ENCODE measurements at places on chromosomes 2 and 18.
A peak's percentile ranks its signal among the peaks of the same experiment; 100 is the strongest.

DNA sequence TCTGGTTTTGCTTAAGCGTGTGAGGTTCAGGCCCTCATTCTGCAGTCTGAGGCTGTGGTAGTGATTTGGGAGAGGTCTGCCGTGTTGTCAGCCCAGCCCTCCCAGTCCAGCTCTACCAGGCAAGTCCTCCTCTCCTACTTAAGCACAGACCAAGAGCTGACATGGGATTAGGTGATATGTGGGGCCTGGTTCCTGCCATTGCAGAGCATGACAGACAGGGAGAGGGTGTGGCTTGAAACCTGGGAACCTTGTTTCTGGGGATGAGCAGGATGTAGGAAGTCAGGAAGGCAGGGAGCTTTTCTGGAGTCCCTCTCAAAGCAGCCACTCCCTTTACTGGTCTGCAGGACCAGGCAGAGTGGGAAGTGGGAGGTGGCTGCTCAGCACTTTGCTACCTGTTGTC lies 38.6 kb downstream of the PTPRM start:
- DNase-seq, result no peak

DNA sequence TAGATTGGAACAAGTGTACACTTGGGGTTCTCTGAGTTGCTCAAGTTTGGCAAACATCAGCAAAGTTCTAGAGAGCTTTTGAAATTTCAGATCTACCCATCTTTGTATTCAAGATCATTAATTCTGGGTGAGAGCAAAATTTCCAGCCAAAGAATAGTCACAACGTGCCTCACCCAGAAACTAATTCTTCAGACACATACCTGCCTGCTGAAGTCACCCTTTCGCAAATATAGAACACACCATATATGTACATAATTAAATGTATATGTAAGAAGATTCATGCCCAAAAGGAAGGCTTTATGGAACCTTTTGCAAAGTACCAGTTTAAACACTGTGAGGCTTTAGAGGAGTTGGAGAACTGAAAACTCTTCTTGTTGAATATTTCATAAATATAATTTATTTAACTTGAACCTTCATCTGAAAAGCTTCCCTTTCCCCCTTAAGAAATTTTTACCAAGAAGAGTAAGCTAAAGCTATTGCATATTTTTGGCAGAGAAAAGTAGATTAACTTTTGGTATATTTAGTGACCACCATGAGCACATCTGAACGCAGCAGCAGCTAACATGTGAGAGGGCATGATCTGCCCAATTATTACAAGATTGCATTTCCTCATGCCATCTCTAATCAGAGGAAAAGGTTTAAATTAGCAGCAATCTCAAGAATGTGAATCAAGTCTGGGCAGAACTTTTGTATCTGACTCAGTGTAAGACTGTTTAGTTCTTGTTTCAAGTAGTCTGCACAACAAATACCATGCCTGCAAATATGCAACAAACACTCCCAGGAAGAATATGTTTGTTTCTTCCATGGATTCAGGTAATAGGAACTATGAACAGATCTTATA lies 8.2 kb downstream of the RND3 start:
- DNase-seq, result no peak

DNA sequence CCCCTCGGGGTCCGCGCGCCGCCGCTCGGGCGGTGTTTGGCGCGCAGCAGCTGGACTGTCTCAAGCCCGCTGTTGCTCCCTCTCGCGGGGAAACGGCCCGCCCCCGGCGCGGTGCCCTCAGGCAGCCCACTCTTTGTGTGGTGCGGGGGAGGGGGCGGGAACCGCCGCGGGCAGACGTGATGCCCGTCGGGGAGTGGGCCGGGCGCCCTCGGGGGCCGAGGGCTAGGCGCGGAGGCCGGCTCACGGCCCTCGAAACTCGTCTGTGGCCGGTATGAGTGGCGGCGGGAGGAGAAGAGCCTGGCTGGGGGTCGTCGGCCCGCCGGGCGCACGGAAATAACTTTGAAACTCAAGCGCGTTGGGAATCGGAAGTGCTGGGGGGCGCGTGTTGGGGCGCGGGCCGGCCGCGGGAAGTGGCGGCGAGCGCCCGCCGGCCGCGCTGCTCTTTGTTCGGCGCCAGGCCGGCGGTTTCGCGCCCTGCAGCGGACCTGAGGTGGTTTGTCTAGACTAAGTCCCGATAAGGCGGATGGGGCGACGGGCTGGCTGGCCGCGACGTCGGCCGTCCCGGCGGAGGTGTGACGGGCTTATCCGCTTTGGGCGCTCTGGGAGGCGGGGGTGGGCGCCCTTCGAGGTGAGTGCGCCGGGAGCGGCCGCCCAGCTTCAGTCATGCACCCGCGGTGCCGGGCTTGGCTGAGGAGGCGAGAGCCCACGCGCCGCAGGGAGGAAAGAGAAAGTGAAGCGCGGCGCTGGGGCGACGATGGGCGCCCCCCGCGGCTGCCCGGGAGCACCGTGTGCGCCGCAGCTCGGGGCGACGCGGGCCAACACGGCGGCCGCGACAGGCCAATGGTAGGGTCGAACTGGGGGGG lies 679 bp downstream of the PTMA start:
- peak; percentile 61 for DNase-seq

GRCh38 chr2:63755965-63756364 lies 85.7 kb upstream of the UGP2 start:
- DNase-seq, result no peak

DNA sequence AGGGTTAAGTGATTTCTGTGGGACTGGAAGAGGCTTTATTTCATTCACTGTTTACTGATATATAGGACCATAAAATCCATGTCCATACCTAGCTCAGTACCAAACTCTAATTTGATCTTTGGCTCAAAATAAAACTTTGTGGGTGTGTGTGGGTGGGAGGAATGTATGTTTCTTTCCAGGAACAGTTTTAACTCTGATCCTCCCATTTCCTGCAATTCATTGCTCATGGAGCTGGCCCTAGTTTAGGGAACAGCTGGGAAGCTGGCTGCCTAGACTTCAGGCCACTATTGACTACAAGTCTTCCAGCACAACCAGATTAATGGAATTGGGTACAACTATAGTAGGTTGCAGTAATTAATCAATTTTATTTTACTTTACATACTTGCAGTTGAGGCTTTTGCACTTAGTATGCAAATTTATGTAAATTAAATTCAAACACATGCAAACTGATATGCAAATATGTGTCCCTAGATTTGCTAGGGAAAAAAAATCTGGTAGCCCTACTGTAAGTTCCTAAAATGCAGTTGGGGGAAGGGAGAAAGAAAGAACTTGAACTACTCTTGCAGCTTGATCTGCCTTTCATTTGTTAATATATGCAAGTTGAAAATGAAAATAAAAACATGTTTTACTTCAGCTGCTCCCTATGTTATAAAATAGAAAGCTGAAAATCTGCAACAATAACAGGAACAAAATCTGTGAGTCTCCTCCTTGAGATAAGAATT lies 1070.3 kb upstream of the CELF4 start:
- DNase-seq, result no peak

DNA sequence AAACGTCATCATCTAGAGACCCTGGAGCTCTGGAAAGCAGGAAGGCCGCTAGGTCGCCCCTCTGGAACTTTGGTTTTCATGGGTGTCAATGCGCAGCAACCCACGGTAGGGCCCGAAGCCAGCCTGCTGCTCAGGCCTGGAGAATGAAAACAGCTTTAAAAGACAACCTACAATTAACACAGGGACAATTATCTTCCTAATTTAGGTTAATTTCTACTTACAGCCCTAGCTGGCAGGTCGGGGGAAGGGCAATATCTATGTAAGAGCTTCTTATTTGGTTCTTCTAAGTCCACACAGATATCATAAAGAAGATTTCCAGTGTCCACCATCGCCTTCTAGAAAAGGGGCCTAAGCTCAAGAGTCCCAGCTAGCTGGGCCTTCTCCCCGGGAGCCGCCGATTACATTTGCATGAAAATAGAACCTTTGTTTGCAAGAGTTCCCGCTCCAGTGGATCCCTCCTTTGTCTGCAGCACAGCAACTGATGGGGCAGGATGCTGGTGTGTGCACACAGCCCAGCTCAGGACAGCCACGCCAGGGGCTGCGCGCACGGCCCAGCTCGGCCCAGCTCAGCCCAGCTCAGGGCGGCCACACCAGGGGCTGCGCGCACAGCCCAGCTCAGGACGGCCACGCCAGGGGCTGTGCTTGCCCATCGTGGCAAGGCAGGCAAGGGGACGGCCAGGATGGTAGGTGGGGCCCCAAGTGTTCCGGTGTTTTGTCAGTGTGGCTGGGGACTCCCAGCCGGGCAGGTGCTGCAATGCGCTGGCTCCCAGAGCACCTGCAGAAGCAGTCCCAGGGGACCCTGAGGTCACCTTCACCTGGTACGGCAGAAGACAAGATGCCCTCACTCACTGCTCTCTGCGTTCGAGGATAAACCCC lies 109.1 kb downstream of the HDAC4 start:
- DNase-seq, result no peak

GRCh38 chr2:75560768-75561565 lies at the start of gene EVA1A:
EVA1A (minus strand) TSS chr2:75560939; CDS start chr2:75518140, 42,799 bp downstream.
- no peak for DNase-seq

- no peak for DNase-seq
Measured at GRCh38 chr18:13414521-13414920, 196.0 kb downstream of the LDLRAD4 start.

DNA sequence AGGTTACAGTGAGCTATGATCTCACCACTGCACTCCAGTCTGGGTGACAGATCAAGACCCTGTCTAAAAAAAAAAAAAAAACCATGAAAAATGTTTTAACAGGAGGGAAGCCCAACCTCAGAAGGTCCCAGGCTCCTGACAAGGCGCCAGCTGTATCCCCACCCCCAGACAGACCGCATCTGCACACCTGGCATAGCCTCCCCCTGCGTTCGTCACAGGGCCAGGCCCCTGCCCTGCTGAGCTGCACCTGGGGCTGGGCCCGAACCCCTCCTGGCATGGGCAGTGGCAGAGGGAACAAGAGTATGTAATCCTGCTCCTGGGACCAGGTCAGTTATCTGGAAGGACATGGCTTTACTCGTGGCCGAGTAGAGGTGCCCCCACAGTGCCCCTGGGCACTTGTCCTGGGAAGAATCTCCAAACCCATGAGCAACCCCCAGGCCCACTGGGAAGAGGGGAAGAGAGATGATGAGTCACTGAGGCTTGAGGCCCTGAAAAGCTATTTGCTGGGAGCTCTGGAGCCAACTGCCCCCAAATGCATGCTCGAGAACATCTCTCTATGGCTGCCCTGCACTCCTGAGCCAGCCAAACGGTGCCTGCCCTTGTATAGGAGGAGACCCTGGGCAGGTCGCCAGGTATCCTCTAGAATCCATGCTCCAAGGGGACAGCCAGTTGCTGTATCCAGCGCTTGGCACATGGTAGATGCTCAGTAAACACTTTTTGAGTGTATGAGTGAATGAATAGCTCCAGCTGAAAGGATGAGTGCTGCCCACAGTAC lies 265.5 kb downstream of the ATAD2B start:
- no peak for DNase-seq

DNA sequence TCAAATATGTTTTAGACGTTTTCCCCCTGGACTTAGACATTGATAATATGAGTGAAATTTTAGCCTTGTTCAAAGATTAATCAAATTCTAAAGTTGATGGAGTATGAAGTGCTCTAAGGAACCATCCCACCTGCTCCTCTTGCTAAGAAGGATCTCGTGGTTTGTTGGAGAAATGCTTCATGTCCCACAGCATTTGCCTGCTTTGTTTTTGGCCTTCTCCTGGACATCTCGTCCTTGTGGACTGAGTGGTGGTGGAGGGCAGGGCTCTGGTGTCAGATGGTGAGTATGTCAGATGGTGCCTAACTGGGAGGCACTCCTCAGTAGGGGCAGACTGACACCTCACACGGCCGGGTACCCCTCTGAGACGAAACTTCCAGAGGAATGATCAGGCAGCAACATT lies 39.7 kb upstream of the KCNE4 start:
- DNase-seq, result no peak

GRCh38 chr2:62660087-62660486 lies 45.4 kb upstream of the EHBP1 start:
- no peak for DNase-seq

DNA sequence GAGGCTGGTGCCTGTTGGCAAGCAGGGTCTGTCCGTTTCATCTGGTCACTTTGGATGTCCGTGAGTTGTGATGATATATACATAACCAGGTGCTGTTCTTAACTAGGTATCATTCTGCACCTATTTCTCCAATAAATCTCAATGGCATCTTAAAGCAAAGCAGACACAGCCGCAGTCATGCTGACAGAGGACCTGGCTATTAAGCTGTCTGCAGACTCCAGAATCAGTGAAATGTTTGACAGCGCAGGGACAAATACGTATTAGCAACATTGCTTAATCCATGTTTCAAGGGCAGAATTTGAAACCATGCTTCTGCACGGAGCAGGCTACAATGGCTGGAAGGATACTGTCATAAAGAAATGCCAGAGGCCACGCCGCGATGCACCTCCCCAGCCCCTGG lies 414.6 kb downstream of the ZNF516 start:
- DNase-seq, result no peak

DNA sequence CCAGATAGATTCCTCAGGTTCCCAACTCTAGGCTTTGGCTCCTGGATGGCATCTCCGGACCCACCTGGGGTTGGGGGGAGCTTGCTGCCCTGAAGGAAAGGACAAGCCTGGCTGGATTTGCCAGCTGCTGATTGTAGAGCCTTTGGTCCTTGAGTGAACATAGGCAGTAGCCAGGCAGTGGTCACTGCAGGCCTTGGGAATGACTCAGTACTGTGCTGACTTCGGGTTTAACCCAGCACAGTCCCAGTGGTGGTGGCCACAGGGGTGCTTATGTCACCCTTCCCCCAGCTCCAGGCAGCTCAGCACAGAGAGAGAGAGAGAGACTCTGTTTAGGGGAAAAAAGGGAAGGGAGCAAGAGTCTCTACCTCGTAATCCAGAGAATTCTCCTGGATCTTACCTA lies 27.7 kb upstream of the ACTR2 start:
- DNase-seq, result no peak

DNA sequence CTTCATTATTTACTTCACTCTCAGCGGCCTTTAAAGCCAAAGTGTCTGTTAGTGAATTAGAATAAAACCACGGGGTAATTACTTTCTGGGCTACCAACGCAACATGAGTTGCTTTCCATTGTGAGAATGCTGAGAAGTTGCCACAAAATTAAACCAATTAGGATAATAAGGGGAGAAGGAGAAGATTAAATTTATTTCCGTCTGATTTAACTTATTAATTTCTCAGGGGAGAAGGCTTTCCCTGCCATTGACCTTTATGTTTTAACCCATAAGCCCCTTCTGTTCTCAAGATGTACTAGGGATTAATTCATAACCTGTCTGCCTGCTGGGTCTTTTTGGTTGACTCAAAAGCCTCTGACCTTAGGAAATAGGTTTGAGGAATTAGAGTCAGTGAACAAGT lies 42.3 kb upstream of the IGFBP5 start:
- DNase-seq, result no peak

GRCh38 chr18:77209587-77209986 lies 40.1 kb upstream of the GALR1 start:
- no peak for DNase-seq

GRCh38 chr2:195406886-195407603 lies 250.0 kb upstream of the SLC39A10 start:
- no peak for DNase-seq
